ENCODE measurements at places on chromosomes 16 and 17.

DNA sequence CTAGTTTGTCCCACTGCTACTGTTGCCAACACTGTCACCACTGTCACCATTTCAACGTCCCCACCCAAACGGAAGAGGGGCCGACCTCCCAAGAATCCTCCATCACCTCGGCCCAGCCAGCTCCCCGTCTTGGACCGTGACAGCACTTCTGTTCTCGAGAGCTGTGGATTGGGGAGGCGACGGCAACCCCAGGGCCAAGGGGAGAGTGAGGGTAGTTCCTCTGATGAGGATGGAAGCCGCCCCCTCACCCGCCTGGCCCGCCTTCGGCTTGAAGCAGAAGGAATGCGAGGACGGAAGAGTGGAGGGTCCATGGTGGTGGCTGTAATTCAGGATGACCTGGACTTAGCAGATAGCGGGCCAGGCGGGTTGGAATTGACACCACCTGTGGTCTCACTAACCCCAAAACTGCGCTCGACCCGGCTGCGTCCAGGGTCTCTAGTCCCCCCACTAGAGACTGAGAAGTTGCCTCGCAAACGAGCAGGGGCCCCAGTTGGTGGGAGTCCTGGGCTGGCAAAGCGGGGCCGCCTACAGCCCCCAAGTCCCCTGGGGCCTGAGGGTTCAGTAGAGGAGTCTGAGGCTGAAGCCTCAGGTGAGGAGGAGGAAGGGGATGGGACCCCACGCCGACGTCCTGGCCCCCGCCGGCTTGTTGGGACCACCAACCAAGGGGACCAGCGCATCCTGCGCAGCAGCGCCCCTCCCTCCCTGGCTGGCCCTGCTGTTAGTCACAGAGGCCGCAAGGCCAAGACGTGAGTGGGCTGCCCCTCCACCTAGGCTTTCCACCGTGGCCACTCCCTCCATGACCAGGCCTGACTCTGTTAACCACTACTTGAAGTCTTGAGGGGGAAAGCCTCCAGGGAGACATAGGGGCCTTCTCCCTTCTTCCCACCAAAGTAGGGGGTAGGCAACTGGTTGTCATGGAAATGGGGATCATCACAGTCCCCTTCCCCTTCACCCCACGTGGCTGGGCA, 9.0 kb upstream of the PHKG2 start:
- DNase-seq: no peak

GRCh38 chr17:40986920-40987319, 2.8 kb upstream of the KRT40 start:
- DNase-seq: no peak

- DNase-seq: peak; percentile 34
Observed at GRCh38 chr16:84513123-84513522, 8.7 kb upstream of the MEAK7 start.

DNA sequence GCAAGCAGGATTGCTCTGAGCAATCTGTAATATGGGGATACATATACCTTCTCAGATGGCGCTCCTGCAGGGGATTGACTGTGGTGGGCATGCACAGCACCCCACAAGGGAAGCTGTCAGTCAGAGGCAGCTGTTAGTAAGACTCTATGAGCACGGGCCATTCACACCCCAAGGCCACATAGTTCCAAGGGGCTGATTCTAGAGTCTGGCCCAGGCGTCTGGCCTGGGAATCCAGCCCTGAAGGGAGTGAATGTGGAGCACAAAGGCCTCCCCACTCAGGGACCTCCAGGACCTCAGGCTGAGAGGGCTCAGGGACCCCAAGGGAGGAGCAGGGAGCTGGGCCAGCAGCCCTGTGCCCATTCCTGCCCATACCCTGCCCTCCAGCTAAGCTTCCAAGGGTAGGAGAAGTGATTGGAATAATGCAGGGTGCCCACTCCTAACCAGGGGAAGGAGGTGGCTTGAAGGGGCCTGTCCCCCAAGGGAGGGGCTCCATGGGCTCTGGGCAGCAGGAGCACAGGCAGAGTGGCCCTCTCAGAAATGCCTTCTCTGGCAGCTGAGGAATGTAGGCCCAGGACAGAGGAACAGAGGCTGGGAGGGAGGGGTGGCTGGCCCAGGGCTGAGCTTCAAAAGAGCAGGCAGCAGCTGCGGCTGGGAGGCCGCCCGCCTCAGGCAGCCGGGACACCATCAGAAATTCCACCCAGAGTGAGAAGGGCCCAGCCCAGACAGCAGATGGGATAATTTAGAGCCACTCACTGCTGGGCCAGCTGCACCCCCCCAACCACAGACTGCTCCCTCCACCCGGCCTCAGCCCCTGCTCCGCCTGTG, 48.9 kb upstream of the MRPS23 start:
- DNase-seq: peak; percentile 85

- DNase-seq: no peak
Observed at GRCh38 chr17:21286909-21287702, 2.6 kb downstream of the MAP2K3 start.

- no peak for DNase-seq
Observed at GRCh38 chr17:19986941-19987861, 9.6 kb upstream of the AKAP10 start.
